Activated naive CD4-positive, alpha-beta T cell treated with anti-CD3 and anti-CD28 coated beads, Interleukin-2, amount 10 ng/mL, durations not matched to agents 7 days and 5 days (primary cell): ENCODE measurements at places on chromosomes 12 and 14.
A peak's percentile ranks its signal among the peaks of the same experiment; 100 is the strongest.

DNA sequence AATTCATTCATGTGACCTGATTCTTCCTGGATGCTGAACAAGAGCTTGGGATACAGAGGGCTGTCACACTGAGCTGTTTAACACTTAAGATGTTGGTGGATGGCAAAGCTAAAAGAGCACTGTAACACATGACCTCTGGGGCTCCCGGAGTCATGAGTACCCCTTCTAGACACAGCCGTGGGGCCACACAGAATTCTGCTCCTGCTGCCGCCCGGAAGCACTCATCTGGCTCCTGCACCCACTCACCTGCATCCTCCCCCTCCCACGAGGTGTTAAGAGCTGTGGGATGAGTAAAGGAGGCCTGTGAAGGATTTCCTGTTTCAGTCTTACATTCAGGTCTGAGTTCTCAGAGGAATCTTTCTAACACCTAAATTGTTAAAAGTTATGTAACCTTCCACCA is 78.0 kb upstream of the SSTR1 start:
- no peak overlapping the region for H3K27ac ChIP-seq
- no peaks in the 10 kb centered on the region for H3K27me3 ChIP-seq
- H3K4me3 ChIP-seq: no peak overlapping the region
- no peaks in the 10 kb centered on the region for H3K36me3 ChIP-seq
- peaks cover 10% of the 10 kb centered on the region for H3K4me1 ChIP-seq

DNA sequence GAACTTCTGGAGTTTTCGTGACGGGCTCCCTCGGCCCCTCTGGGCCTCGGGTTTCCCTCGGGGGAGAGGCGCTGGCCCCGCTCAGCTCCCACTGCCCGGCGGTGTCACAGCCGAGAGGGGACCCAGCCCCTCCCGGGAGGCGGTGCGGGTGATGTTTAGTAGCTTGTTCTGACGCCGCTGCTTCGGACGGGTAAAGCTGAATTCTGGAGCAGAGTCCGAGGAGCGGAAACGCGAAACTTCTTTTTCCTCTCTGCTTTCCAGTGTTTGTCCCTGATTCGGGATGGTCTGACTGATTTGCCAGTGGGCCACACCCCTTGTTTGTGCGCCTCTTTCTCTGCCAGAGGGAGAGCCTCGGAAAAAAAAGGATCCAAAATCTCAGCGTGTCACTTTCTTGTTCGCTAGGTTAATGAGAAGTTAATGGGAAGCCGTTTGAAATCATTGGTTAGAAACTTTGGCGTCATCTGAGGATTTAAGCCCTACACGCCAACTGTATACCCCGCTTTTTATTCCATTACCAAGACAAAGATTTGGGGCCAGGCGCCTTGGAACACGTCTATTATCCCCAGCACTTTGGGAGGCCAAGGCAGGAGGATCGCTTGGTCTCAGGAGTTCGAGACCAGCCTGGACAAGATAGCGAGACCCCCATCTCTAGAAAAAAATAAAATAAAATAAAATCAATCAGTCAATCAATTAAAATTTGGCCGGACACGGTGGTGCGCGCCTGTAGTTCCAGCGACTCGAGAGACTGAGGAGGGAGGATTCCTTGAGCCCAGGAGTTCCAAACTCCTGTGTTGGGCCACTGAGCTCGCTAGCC is 756 bp downstream of the TULP3 start:
- no peak for DNase-seq
- peak overlapping the region; percentile 59 for H3K27ac ChIP-seq
- H3K4me1 ChIP-seq: peaks cover 35% of the 10 kb centered on the region

- no peak overlapping the region for H3K4me3 ChIP-seq
- H3K27ac ChIP-seq: no peak overlapping the region
- no peaks in the 10 kb centered on the region for H3K4me1 ChIP-seq
- DNase-seq: no peak
- peaks cover 10% of the 10 kb centered on the region for H3K27me3 ChIP-seq
Measured at GRCh38 chr14:93549595-93549994, 118.9 kb downstream of the UNC79 start.

- no peak overlapping the region for H3K4me3 ChIP-seq
- no peaks in the 10 kb centered on the region for H3K27me3 ChIP-seq
Measured at GRCh38 chr14:61618448-61618847, 76.9 kb upstream of the HIF1A start.

- no peak overlapping the region for H3K27ac ChIP-seq
- H3K4me1 ChIP-seq: no peaks in the 10 kb centered on the region
- H3K4me3 ChIP-seq: no peak overlapping the region
- no peaks in the 10 kb centered on the region for H3K27me3 ChIP-seq
- DNase-seq: no peak
Measured at GRCh38 chr14:86673523-86673969, 1143.6 kb downstream of the FLRT2 start.

DNA sequence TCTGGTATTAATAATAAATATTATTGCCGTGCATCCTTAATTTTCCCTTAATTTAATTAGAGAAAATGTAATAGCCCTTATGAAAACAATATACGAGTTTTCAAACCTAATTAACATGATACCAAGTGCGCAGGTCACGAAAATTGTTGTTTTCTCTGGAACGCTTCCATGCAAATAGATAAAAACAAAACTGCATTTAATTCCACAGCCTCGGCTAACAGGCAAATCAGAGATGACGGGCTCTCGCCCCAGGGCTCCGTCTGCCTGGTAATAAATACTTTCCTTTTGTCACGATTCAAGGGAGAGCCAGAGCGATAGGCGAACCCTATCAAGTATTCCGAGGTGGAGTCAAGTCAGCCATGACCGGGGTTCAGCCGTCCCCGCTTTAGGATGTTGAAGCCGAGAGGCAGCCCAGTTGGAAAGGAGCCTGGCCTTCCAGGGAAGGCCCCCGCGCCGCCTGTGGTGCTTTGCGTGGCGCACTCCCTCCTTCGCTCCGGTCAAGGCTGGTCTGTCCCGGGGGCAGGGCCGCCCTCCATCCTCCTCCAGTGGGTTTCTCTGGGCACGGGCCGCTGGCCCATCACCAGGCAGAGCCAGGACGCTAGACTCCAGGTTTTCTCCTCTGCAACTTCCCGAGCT is 137.8 kb upstream of the GSC start:
- H3K36me3 ChIP-seq: no peaks in the 10 kb centered on the region
- H3K4me3 ChIP-seq: no peak overlapping the region
- no peak overlapping the region for H3K27ac ChIP-seq

- H3K4me3 ChIP-seq: no peak overlapping the region
- no peak for DNase-seq
- peaks cover 65% of the 10 kb centered on the region for H3K27me3 ChIP-seq
- H3K36me3 ChIP-seq: no peaks in the 10 kb centered on the region
- H3K4me1 ChIP-seq: peaks cover 34% of the 10 kb centered on the region
- H3K27ac ChIP-seq: no peak overlapping the region
Measured at GRCh38 chr14:74572726-74573301, 39.2 kb downstream of the LTBP2 start.

GRCh38 chr12:51242876-51243275 is 4.2 kb downstream of the DAZAP2 start:
- no peaks in the 10 kb centered on the region for H3K27me3 ChIP-seq
- H3K4me3 ChIP-seq: no peak overlapping the region
- DNase-seq: no peak
- H3K4me1 ChIP-seq: peaks cover 72% of the 10 kb centered on the region
- peak overlapping the region; percentile 9 for H3K27ac ChIP-seq

DNA sequence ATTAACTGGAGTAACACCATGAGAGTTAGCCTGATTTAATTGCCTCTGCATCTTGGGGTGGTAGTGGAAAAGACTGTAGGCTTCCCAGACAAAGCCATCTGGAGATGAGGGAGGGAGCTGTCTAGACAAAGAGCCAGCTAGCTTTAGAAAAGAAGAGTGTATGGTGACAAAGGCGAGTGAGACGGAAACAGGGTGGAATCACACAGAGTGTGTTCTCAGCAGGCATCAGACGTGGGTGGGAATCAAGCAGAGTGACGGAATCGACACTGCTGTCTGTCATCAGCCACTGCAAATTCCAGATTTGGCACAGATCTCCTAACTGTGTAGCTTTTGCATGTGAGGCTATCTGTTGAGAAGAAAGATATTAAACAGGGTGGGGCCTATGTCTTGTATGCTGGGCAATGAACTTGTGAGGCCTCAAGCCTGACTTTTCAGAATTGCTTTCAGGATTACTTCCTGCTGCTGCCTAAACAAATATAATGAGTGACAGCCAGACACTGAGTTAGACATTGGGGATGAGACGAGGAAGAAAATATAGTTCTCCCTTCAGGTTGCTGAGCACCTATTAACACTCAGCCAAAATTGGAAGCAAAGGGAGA is 236.5 kb upstream of the GRIP1 start:
- H3K36me3 ChIP-seq: no peaks in the 10 kb centered on the region
- no peaks in the 10 kb centered on the region for H3K27me3 ChIP-seq
- no peak overlapping the region for H3K4me3 ChIP-seq
- no peak overlapping the region for H3K27ac ChIP-seq

- H3K27me3 ChIP-seq: peaks cover 23% of the 10 kb centered on the region
- no peaks in the 10 kb centered on the region for H3K36me3 ChIP-seq
- no peak for DNase-seq
- no peak overlapping the region for H3K4me3 ChIP-seq
- H3K27ac ChIP-seq: no peak overlapping the region
Measured at GRCh38 chr12:105294161-105294560, 36.3 kb upstream of the C12orf75 start.

DNA sequence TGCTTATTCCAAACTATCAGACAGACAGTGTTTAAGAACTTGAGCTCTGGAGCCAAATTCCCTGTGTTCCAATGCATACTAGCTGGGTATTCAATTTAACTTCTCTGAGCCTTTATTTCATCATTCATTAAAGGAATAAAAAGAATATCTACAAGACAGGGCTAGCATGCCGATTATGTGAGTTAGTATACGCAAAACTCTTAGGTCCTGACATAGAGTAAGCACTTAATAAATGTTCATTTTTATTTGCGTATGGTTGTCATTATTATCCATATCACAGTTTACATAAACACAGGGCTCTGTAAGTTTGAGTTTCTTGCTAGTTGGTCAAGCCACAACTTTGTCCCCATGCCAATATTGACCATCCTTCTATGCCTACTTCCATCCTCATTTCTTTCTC is 161.5 kb downstream of the NUAK1 start:
- no peaks in the 10 kb centered on the region for H3K36me3 ChIP-seq
- no peak overlapping the region for H3K4me3 ChIP-seq
- no peak for DNase-seq

DNA sequence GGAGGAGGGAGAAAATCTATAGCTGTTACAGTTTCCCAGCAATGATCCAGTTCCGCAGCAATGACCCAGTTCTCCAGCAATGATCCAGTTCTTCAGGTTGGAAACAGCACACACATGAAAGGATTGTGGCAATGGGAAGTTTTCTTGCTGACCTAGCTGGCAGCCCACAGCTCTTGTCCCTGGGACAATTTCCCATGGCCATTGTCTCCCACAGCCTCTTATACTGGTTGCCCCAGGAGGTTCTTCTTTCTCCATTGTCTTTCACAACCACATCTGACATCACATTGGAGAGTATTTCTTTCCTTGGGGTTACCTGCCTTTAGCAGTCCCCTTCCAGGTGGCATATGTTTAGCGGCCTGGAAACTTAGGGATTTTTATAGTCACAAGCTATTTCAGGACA is 209.8 kb upstream of the PLEKHG7 start:
- no peak overlapping the region for H3K27ac ChIP-seq
- H3K4me1 ChIP-seq: peaks cover 13% of the 10 kb centered on the region
- H3K36me3 ChIP-seq: no peaks in the 10 kb centered on the region
- no peak for DNase-seq

DNA sequence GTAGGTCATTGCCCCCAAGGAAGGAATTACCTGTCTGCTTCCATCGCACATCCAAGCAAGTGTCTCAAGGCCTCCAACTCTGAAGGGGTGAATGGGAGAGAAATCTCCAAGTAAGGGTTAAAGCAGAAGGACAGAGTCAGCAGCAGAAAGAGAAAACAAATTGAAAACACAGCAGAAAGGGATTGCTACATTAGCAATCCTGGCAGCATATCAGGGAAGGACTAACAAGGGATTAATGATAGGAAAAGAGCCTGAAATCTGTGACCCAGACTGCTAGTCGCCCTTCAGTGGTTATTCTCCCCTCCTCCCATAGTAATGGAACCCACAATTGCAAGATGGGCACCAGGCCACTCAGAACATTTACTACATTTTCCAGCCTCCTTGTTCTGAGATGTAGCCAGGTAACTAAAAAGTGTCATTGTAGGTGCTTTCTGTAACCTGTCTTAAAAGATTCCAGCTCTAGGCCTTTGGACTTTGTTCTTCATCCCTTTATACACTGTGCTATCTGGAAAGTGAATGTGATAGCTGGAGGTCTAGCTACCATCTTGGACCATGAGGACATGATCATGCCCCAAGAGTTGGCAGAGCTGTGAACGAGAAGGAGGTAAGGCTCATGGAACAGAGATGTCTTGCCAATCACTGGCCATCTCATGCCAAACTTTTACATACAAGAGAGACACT is 36.0 kb downstream of the MAP3K9 start:
- no peak overlapping the region for H3K27ac ChIP-seq
- H3K4me1 ChIP-seq: no peaks in the 10 kb centered on the region
- H3K27me3 ChIP-seq: no peaks in the 10 kb centered on the region

GRCh38 chr14:36207500-36207899 is 31.0 kb upstream of the PTCSC3 start:
- H3K4me3 ChIP-seq: no peak overlapping the region
- no peaks in the 10 kb centered on the region for H3K36me3 ChIP-seq
- no peaks in the 10 kb centered on the region for H3K27me3 ChIP-seq
- H3K27ac ChIP-seq: no peak overlapping the region
- H3K4me1 ChIP-seq: no peaks in the 10 kb centered on the region
- no peak for DNase-seq

- DNase-seq: no peak
- H3K27ac ChIP-seq: no peak overlapping the region
- H3K4me3 ChIP-seq: no peak overlapping the region
- no peaks in the 10 kb centered on the region for H3K4me1 ChIP-seq
- H3K36me3 ChIP-seq: peaks cover 27% of the 10 kb centered on the region
Measured at GRCh38 chr12:47131011-47131410, 51.3 kb upstream of the AMIGO2 start.

GRCh38 chr12:62882696-62883095 is 52.3 kb downstream of the PPM1H start:
- no peak for DNase-seq
- no peaks in the 10 kb centered on the region for H3K36me3 ChIP-seq
- no peak overlapping the region for H3K4me3 ChIP-seq
- no peak overlapping the region for H3K27ac ChIP-seq
- peaks cover 4% of the 10 kb centered on the region for H3K27me3 ChIP-seq

DNA sequence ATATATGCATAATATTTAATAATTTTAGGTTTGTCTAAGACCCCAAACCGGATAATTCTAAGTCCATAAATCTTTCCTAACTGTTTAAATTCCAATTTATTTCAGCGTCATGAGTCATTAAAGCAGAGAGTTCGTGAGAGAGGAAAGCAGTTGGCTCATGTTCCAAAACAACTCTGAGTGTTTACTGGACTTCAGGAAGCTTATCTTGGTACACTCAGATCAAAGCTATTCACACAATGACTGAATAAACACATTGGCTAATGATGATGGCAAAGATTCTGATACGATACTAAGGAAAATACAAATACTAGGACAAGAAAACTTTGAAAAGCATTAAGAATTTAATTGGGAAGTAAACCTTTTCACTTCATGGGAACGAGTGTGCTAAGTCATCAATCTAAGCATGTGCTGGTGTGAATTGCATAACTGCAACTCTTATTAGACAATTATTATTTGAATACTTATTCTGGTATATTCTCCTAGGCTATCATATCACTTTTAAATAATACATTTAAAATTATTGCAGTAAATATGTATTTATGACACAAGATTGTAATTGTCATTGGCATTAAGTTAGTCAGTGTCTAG is 34.8 kb upstream of the CLEC14A start:
- H3K4me1 ChIP-seq: no peaks in the 10 kb centered on the region
- no peaks in the 10 kb centered on the region for H3K36me3 ChIP-seq
- H3K27ac ChIP-seq: no peak overlapping the region
- H3K4me3 ChIP-seq: no peak overlapping the region
- no peak for DNase-seq

GRCh38 chr14:74982661-74983060 is 20.1 kb upstream of the EIF2B2 start:
- no peak overlapping the region for H3K27ac ChIP-seq
- H3K4me3 ChIP-seq: no peak overlapping the region
- H3K36me3 ChIP-seq: no peaks in the 10 kb centered on the region
- no peaks in the 10 kb centered on the region for H3K4me1 ChIP-seq
